Kidney glomerular epithelial cell (primary cell): ENCODE measurements at places on chromosomes 5 and 9.

- no peak for DNase-seq
Observed at GRCh38 chr5:120576588-120576987, 112.5 kb downstream of the PRR16 start.

DNA sequence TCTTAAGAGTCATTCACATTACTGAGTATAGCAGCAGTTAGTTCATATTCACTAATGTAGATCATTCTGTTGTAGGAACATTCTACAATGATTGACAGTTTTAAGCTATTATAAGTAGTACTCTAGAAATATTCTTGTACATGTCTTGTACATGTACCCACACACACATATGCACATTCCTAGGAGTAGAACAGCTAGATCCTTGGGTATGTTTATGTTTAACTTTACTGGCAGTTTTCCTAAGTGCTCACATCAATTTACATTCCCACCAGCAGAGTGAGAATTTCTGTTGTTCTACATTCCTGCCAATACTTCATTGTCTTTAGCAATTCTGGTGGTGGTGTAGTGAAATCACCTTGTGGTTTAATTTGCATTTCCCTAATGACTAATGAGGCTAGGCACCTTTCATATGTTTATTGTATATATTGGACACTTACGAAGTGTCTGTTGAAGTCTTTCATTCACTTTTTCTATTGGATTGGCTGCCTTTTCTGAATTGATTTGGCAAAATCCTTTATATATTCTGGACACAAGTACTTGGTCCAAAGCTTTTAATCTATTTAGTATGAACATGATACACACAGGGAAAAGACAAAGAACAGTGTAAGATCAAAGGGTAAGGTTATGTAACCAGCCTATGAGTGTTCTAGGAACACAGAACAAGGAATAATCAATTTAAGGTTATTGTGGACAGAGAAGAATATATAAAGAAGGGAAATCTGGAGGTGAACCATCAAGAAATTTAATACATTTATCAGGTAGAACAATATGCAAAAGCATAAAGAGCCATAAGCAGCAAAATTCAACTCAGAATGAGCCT is 95.6 kb downstream of the MLLT3 start:
- DNase-seq = peak; percentile 65

GRCh38 chr5:160061770-160062169 is 52.8 kb downstream of the TTC1 start:
- DNase-seq = no peak

DNA sequence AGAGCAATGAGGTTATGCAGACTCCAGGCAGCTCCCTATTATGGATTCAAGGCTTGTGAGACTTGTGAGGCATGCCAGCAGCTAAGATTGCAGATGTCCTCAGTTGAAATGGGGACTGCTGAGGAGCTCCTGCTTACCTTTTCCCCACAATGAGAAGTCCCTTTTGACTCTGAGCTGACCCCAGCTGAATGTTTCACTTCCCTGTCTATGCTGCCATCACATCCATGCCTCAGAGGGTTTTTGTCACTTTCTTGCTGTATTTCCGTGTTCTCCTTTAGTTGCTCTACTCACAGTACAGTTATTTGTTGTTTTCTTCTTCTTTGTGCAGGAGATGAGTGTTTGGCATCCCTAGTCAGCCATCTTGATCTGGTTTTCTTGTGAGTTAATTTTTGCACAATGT is 18.8 kb upstream of the OR2S2 start:
- no peak for DNase-seq

GRCh38 chr9:94867281-94867841 is 140.9 kb downstream of the AOPEP start:
- DNase-seq = peak; percentile 82

GRCh38 chr5:105907016-105907415 is 1763.7 kb downstream of the EFNA5 start:
- no peak for DNase-seq

DNA sequence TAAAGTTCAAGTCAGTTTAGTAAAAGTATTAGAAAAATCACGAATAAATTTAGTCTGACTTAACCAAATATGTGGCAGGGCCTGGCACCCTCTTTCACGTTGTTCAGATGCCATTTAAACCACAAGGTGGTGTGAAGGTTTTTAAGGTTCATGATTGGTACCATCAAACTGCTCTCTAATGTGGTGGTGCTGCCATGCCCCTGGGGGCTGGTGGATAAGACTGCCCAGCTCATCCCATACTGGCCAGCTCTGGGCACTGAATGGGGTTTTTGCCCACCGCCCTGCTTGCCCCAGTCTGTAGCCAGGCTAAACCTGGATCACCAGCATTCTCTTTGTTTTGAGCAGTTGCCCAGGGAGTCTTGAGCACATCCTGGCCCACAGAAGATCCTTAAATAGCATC is 159.3 kb downstream of the GABBR2 start:
- DNase-seq = no peak

DNA sequence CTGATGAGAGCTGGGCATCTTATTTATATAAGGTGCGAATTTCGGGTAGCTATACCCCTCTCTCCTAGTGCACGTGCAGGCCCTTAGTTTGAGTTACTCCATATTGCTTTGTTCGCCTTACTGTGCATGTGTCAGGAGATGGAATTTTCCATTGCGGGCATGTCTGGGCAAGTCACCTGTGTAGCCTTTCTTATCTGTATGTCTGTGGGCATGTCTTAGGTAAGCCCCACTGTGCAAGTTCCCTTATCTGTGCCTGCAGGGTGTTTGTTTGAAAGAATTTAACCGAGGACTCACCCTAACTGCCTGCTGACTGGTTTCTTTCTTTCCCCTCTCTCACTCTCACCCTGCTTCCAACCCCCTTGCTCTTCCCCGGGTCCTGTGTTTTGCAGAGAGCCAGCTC is 140.7 kb upstream of the RANBP3L start:
- no peak for DNase-seq

DNA sequence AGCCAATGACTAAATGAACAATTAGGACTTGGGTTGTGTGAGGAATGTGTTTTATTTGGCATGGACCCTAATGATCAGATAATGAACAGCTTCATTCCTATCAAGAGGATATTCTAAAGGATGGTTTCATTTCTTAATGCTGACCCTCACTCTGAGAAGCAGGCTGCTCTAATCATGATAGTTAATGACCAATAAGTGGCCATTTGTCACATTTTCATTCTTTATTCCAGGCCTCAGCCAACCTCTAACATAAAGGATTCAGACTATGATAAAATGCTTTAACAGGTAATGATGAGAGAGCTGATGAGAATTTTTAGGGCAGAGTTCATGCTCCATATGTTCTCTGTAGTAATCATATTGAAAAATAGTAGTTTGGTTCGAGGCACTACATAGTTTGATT is 301.5 kb upstream of the ARRDC3 start:
- no peak for DNase-seq

DNA sequence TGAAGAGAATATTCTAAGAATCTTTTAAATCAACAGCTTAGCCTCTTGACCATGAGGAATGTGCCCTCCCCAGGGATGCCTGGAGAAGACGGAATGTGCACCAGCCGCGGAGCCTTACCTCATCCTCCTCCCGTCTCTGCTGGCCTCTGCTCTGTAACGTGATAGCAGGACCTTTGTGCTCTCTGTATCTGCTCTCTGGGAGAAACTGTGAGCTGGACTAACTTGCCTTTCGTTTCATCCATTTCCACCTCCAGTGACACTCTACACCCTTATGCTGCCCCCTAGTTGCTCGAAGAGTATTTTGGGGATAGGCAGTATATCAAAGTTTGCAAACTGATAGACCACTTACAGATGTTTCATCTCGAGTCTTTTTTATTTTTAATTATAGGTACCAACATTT is 141.4 kb downstream of the NPR3 start:
- DNase-seq = peak; percentile 98

GRCh38 chr5:150575745-150576448 is 64.6 kb upstream of the SYNPO start:
- no peak for DNase-seq

DNA sequence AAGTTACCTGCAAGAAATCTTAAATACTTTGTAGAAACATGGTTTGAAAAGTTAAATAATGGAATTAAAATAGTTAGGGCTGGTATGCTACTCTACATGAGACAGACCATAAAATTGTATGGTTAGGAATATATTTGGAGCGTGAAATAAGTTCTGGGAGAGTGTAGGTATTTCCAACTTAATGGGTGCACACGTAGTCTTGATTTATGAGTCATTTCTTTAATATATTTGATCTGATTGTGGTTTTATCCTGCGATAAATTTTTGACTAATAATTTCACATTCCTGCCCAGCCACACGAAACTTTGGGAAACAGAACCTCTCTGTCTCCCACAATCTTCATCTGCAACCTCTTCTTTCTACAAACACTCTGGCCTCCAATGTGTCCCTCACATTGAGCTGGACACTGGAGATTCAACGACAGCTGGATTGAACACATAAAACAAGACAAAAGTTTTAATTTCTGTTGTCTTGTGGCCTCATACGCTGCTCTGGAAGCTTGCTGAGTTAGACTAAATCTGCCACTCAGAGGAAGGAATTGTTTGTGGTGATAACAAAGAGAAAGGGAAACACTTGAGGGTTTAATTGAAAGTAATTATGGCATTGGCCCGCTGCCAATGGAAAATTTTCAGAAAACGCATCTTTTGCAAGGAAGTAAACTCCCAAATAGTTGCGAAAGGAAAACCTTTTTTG is 201.8 kb upstream of the ZNF608 start:
- peak; percentile 29 for DNase-seq

DNA sequence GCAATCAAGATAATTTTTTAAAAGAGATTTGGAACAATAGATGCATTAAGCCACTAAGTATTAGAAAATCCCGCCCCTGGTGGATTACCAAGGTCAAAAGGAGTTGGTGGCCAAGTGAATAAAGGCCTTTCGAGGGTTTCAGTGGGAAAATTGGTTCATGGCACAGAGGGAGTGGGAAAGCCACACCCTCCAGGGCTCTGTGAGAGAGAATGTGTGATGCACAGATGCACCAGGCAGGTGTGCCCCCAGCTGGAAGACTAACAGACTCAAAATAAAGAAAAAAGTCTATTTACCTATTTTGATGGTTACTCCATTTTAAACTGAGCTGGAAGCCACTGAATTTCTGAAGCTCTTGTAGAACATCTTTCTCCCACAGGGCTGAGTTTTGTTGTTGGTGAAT is 278.0 kb downstream of the DRD1 start:
- DNase-seq = no peak

GRCh38 chr5:4028384-4028783 is 432.8 kb downstream of the IRX1 start:
- DNase-seq = no peak
